T-helper 17 cell (primary cell): ENCODE measurements at places on chromosomes 5 and 9. TPM values are rescaled to one million over a fixed set of nuclear protein-coding genes. Genes with fewer than 3 reads are reported as not detected.

DNA sequence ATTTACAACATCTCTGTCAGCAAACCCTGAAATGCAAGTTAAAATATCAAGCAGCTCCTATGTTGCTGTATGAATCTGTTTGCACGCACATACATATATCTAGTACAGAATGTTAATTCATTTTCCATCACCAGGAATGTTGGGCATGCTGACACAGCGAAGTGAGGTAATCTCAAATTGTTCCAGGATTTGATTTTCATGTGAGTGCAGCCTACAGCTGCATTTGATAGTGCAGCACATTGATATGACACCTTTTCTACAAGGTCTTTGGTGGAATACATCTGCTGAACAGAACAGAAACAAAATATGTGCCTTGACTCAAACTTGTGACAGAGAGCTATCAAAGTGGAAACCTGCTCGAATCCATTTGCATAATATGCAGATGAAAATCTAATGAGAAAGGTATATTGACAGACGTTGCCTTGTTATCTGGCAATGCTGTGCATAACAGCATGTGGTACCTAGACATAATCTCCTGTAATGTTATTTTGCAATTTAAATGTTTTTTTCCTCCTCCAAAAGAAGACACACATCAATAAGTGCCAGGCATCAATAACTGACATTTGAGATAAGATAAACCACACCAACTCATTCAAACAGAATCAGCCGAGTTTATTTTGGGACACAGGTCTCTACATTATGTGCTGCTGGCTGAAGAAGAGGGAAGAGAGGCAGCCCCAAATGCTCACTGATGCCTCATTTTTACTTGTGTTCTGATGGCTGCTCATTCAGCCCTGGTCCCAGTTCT, 512.2 kb downstream of the ZNF608 start:
- no peak for DNase-seq

- DNase-seq: no peak
Observed at GRCh38 chr5:33756491-33756890, 135.3 kb downstream of the ADAMTS12 start.

- no peak for DNase-seq
Observed at GRCh38 chr5:153469423-153469822, 21.0 kb upstream of the GRIA1 start.

DNA sequence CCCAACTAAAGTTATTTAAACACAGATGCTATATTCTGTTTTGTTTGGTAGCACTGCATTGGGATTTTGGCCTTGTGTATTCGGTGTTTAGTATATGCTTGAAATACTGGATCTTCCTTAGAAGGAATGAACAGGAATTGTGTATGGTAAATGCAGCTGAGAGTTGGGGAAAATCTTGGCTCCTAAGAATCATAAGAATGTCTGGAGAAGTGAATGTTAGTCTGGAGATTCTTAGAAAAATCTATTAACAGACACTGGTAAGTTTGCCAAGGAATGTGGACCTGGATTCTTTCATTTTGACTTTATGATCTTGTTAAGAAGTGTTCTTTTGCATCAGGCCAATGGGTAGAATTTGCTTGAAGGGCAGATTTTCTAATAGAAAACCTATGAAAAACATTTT, 38.9 kb downstream of the SNX30 start:
- DNase-seq: no peak

DNA sequence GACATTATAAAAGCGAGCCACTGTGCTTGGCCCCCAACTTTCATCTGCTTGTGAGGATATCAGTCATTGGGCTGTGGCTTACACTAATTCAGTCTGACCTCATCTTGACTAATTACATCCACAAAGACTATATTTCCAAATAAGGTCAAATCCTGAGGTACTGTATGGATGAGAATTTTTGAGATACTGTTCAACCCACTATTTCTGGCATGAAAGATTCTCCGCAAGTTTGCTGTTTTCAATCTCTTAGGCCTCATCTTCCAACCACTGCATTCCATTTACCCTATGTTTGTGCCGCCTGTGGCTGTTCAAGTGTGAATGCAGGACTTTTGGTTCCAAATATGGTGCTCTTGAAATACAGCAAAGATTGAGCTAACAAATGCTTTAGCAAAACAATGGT, 400.9 kb upstream of the SGCD start:
- no peak for DNase-seq

- DNase-seq: no peak
Observed at GRCh38 chr9:79877943-79878602, 306.3 kb downstream of the TLE4 start.

- no peak for DNase-seq
Observed at GRCh38 chr5:132962429-132963021, 909 bp downstream of the AFF4 start.

NUP214 gene
- 105 TPM for total RNA-seq

GRCh38 chr9:15277400-15278090, 29.5 kb downstream of the TTC39B start:
- DNase-seq: no peak
